HEK293T (cell line): ENCODE measurements at places on chromosomes 2 and 18.

GRCh38 chr2:21428754-21429153 is 305.0 kb downstream of the TDRD15 start:
- DNase-seq = no peak

DNA sequence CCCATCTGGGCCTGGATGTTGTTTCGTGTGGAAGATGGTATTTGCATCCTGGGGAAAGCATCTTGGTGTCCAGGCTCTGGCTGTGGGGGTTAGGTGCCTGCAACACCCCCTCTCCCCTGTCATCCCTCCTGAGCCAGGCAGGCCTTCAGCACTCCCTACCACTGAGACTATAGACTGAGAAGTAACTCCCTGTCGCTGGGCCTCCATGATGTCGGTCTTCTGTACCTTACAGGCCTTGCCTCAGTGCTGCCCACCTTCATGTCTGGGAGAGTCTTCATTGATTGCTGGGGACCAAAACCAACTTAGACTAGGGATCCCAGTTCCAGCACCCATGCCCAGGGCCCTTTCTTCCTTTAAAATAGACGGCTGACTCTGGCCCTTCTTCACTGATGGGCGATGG is 33.1 kb upstream of the DNMT3A start:
- no peak for DNase-seq

DNA sequence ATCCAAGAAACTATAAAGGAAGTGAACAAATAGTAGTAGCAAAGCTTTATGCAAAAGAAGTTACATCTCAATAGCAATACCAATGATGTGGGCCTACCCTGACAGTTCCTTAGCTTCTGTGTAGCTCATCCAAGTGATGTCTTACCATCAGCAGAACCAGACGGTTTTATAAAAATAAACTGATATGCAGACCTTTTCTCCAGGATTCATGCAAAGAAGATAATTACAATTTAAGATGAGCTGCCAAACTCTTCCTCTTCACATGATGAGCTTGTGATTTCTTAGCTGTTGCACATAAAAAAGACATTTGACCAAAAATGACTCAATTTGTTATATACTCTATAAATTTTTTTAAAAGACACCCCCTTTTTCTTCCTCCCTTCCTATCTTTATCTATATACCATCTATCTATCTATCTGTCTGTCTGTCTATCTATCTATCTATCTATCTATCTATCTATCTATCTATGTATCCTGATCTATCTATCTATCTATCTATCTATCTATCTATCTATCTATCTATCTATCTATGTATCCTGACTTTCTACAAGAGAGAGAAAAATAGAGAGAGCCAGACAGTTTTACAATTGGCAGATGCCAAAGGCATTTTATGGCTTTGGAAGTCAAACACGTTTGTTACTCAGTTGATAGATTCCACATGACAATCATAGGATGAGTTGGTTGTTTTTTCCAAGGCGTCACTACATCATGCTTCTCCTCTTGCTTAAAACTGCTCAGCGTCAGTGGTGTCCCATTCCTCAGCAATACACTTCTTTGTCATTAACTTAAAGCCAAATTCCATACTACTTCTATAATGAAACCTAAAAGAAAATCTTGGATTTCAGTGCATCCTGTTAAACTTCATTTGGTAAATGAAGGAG is 65.9 kb upstream of the ACTR3 start:
- DNase-seq = no peak

GRCh38 chr2:119702918-119703401 is 24.0 kb downstream of the TMEM177 start:
- DNase-seq = peak; percentile 91

DNA sequence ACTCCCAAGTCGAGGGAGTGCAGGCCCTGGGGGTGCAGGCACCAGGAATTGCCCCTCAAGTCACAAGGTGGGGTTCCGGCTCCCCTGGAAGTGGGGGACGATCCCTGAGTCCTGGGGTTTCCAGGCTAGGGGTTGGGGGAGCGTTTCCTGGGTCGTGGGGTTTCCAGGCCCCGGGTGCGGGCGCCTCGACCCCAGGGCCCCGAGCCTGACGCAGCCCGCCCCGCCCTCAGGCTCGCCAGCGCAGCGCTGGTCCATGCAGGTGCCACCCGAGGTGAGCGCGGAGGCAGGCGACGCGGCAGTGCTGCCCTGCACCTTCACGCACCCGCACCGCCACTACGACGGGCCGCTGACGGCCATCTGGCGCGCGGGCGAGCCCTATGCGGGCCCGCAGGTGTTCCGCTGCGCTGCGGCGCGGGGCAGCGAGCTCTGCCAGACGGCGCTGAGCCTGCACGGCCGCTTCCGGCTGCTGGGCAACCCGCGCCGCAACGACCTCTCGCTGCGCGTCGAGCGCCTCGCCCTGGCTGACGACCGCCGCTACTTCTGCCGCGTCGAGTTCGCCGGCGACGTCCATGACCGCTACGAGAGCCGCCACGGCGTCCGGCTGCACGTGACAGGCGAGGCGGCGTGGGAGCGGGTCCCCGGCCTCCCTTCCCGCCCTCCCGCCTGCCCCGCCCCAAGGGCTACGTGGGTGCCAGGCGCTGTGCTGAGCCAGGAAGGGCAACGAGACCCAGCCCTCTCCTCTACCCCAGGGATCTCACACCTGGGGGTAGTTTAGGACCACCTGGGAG is 12.0 kb downstream of the SIGLEC15 start:
- no peak for DNase-seq

DNA sequence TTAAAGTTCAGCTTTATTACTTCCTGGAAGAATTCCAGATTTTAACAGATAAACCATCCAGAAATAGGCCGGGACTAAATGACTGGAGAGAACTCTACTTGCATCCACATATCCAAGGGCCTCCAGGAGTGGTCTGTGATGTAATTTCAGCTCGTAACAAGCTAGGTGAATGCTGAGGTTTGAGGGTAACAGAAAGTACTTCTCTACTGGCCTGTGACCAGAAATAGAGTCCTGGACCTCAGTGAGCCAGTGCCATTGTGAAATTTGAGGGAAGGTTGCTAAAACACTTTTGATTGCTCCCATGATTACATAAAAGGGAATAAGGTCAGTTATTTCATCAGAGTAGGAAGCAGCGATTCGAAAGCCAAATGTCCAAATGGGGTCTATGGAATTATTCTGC is 158.1 kb downstream of the DOCK10 start:
- no peak for DNase-seq

DNA sequence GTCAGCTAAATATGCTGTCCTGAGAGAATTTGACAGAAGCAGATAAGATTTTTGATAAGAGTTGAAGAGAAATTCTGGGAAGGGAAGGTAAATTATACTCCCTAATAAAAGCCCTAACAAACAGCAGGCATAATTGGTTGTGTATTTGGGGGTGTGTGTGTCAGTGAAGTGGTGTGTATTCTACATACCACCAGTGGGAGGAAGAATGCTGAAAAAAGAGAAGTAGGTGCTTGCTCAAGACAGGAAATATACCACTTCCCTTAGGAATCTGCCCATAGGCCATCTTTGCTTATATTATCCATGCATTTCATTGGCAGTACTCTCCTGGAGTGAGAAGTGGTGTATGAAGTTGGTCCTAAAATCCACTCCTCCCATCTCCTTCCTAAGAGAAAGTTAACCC is 76.2 kb downstream of the FMNL2 start:
- DNase-seq = no peak

- DNase-seq = no peak
Measured at GRCh38 chr2:226098861-226099745, 699.6 kb downstream of the NYAP2 start.

GRCh38 chr2:73698101-73698500 is 39.0 kb downstream of the TPRKB start:
- DNase-seq = no peak

DNA sequence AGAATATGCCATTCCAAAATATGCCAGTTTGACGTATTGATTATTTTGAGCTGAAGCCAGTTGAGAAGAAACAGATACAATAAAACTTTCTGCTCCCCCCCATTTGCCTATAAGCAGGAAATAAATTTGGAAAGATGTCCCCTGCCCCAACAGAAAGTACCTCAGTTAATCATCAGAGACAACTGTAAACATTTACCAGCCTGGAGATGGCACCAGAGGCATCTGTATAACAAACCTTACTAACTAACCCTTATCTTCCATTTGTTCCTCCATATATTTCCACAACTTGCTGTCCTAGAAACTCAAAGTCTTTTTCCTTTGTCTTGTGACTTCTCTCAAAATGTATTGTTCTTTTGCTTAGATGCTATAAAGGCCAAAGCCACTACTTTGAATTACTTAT is 93.8 kb downstream of the AKAIN1 start:
- DNase-seq = no peak

DNA sequence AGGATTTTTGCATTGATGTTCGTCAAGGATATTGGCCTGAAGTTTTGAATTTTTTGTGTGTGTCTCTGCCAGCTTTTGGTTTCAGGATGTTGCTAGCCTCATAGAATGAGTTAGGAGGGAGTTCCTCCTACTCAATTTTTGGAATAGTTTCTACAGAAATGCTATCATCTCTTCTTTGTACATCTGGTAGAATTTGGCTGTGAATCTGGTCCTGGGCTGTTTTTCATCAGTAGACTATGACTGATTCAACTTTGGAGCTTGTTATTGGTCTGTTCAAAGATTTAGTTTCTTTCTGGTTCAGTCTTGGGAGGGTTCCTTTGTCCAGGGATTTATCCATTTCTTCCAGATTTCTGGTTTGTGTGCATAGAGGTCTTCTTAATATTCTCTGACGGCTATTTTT is 166.7 kb downstream of the ST6GAL2 start:
- no peak for DNase-seq

GRCh38 chr18:13556502-13556901 is 169.9 kb downstream of the FAM210A start:
- no peak for DNase-seq

- DNase-seq = no peak
Measured at GRCh38 chr2:1488851-1489250, 75.6 kb downstream of the TPO start.

GRCh38 chr18:68928762-68929675 is 131.1 kb downstream of the CCDC102B start:
- DNase-seq = no peak

DNA sequence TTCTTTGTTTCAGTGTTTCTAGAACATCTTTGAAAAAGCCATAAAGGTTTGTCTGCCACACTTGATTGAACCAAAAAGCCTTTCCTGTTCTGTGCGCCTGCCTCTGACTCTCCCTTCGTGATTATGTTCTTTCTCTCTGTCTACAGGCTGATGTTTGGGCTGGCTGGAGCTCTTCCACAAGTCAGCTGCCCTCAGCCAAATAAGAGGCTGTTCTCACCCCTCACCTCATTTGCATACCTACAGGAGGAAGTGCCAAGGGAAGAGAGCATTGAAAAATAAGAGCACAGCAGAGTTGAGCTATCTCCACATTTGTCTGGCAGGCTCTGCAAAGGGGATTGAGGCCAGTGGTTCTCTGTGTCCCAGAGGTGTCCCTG is 15.8 kb downstream of the INPP5D start:
- DNase-seq = no peak

DNA sequence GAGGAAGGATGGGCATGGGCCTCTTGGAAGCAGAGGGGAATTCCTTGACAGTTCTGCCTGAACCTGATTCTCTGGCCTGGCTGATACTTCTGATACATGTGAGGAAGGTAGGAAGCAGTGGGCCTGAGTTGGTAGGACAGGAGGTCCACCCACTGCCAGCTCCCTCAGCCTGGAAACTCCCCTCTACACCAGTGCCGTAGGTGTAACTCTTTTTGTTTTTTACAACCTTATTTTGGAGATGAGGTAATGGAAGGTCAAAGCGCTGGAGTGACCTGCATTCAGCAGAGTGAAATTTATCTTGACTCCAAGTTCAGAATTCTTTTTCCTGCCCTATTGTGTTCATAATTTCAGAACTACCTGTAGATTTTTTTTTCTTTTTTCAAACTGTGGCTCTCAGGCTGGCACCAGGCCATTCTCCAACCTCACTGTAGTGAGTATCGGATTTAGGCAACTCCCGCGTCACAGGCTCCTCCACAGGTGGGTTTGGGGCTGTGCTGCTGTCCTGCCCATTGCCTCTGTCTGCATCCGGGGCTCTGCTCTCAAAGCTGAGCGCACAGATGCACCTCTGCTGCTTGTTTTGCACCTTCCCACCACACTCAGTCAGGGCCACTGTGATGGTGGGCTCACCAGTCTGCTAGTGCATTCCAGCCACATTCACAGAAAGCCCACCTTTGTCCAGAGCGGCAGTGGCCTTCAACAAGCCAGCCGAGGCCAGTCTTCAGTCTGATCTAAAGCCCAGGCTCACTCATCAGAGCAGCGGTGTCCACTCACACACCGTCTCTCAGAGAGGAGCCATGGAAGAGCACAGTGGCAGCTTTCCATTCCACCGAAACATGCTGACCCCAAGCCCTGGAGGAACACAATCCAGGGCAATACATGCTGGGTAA is 87.2 kb downstream of the UXS1 start:
- DNase-seq = no peak

GRCh38 chr2:74414441-74414840 is 7.0 kb downstream of the C2orf81 start:
- DNase-seq = no peak

DNA sequence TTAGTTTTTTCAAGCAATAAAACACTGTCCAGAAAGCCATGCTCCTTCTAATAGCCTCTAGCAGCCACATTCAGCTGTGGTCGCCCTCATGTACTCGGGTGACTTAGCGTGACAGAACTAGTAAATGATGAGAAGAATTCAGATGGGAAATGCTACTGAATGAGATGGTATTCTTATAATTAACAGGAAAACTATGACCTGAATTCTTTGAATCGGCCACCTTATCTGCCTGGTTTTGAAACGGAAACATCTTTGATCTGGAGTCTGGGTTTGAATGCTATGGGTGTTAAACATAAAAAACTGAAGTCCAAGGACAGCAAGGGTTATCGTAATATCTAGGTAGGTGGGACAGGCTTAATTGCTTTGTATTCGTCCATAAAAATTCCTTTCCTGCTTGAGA is 138.8 kb upstream of the DNMT3A start:
- no peak for DNase-seq

DNA sequence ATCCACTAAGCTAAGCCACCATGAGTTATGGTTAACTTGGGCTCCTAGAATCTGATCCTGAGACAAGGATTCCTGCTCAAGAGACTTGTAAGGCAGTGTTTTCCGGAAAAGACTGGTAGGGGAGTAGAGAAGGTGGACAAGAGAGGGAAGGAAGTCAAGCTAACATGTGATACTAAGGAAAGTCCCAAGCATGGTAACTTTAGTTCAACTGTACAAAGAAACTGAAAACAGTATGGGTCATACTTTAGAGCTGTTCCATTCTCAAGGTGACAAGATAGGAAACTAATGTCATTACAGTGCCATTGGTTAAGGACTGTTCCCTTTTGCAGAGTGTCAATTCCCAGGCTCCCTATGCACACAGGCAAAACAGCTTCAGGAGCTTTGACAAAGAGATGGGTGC is 5.8 kb downstream of the MYO5B start:
- DNase-seq = no peak

- no peak for DNase-seq
Measured at GRCh38 chr2:191187105-191187829, 36.5 kb upstream of the STAT4 start.
